ENCODE measurements at places on chromosomes 7 and 10. TPM values are rescaled to one million over a fixed set of nuclear protein-coding genes. Genes with fewer than 3 reads are reported as not detected.

GBX1 gene
- total RNA-seq, result not detected

ZNF394 gene
- 11.2 TPM for total RNA-seq

LRRC4 gene
- not detected for total RNA-seq

HHEX gene
- total RNA-seq, result 3.9 TPM

PALD1 gene
- total RNA-seq, result under 0.01 TPM

ABHD11 gene
- total RNA-seq, result 33.4 TPM

VIPR2 gene
- total RNA-seq, result not detected

ZPBP gene
- total RNA-seq, result not detected

ATP6V0A4 gene
- not detected for total RNA-seq

SFTPA1 gene
- not detected for total RNA-seq

MMP21 gene
- not detected for total RNA-seq

C1GALT1 gene
- total RNA-seq, result 47.9 TPM

CTAGE4 gene
- total RNA-seq, result 0.71 TPM

LEP gene
- not detected for total RNA-seq

RRP12 gene
- total RNA-seq, result 24.3 TPM

SCIN gene
- total RNA-seq, result not detected

CCDC136 gene
- 3.7 TPM for total RNA-seq

PITRM1 gene
- 112 TPM for total RNA-seq

GCK gene
- total RNA-seq, result 2.7 TPM

A1CF gene
- not detected for total RNA-seq

PPP1R3C gene
- 22.5 TPM for total RNA-seq

RGR gene
- not detected for total RNA-seq
